ENCODE measurements at places on chromosomes 4 and X.

DNA sequence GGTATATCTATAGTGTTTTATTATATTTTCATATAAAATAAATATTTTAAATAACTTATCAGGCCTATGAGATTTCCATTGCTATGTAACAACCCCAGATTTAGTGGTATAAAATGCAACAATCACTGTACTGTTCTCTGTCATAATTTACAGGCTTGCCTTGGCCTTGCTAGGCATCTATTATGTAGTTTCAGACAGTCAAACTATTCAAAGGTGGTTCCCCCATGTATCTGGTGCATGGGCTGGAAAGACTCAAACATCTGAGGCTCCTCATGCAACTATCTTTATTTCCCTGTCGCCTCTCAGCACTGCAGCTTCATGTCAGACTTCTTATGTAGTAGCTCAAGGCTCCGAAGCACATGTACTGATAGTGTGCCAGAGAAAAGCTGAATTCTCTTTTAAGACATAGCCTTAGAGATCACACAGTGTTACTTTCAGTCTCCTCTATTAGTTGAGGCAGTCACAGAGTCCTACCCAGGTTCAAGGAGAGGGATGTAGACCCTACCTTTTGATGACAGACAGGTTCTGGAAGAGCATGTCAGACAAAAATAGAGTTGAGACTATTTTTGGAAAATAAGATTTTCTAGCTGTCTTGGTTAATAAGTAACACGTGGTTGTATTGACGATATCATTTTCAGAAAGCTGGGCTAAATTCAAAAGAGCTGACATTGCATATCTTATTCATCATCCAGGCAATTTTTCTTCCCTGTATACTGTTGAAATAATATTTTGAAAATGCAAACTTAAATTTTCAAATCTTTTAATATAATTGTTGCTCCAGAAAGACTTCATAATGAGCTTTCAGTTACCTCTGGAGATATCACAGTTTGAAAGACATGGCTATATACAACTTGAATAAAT lies 19.4 kb downstream of the MTTP start:
- DNase-seq, result no peak

GRCh38 chr4:101160792-101161592 lies 186.3 kb downstream of the PPP3CA start:
- no peak for DNase-seq

GRCh38 chr4:95157596-95157995 lies 391.2 kb downstream of the UNC5C start:
- no peak for DNase-seq

DNA sequence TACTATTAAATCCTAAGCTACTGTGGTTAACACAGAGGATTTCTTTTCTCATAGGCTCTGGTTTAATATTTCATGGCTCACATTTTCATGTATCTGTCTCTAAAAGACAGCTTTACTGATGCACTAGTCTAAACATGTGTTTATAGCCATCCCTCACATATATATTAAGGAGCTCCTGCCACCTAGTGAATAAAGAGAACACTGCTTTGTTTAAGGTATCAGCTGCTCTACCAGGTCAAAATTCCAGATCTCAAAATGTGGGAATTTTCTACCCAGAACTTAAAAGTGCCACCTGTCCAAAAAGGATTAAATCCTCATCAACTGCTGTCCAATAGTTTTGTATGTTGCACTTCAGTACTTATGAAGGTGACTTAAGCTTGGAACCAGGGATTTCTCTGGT lies 188.5 kb upstream of the TEX13C start:
- DNase-seq, result no peak

GRCh38 chrX:47723083-47723482 lies 64.1 kb upstream of the UXT start:
- DNase-seq, result no peak

GRCh38 chr4:53986062-53986461 lies 78.3 kb downstream of the CHIC2 start:
- peak; percentile 46 for DNase-seq

- no peak for DNase-seq
These were observed 257.7 kb downstream of the ADAMTS3 start for GRCh38 chr4:72311291-72311690.

DNA sequence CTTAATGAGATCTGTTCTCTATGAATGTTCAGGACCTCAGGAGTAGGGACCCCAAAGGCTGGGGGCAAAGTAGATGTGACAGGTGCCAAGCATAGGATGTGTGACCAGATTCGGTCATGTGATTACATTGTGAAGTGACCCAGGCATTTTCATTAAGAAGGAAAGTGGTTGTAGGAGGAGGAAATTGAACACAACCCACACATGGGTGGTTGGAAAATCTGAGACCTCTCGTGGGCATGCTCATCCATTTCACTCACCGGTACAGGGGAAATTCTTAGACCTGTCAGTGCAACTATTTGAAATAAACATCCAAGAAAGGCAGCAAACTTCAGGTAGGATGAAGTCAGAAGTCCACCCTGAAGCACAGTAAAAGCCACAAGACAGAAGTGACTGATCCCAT lies 43.5 kb upstream of the CD99 start:
- no peak for DNase-seq

- no peak for DNase-seq
These were observed 4.0 kb upstream of the CBLL2 start for GRCh38 chrX:22268706-22269105.

- no peak for DNase-seq
These were observed 476.4 kb downstream of the AFF2 start for GRCh38 chrX:148976571-148977400.

- no peak for DNase-seq
These were observed 120.8 kb downstream of the RASL11B start for GRCh38 chr4:52982946-52983340.

- no peak for DNase-seq
These were observed 124.5 kb upstream of the PLAC1 start for GRCh38 chrX:134782796-134783195.

- no peak for DNase-seq
These were observed 105.7 kb upstream of the PDLIM3 start for GRCh38 chr4:185640811-185641675.

GRCh38 chr4:176436293-176436973 lies 116.7 kb downstream of the SPCS3 start:
- no peak for DNase-seq

DNA sequence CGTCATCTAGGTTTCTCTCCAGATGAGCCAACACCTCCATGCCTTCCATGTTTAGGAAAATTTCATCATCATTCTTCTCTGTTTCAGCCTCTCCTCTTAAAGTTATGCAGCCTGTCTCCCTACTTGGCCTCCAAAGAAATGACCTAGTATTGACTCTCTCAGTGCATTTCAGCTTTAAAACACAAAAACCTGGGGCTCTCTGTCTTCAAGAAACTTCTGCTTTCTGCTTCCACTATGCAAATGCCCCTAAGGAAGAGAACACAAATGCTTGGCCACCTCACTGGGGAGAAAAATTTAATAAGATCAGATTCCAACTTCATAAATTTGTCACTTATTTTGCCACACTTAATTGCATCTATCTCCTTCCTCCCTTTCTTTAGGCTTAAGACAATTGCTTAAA lies 93.3 kb downstream of the GPRIN3 start:
- no peak for DNase-seq

DNA sequence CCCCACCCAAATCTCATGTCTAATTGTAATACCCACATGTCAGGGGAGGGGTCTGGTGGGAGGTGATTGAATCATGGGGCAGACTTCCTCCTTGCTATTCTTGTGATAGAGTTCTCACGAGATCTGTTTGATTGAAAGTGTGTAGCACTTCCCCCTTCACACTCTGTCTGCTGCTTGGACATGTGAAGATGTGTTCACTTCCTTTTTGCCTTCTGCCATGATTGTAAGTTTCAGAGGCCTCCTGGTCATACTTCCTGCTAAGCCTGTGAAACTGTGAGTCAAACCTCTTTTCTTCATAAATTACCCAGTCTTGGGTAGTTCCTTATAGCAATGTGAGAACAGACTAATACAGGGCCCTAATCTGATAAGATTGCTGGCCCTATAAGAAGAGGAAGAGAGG lies 1514.8 kb downstream of the RPA4 start:
- DNase-seq, result no peak

GRCh38 chrX:48703642-48704481 lies 7.3 kb downstream of the SUV39H1 start:
- DNase-seq, result no peak

DNA sequence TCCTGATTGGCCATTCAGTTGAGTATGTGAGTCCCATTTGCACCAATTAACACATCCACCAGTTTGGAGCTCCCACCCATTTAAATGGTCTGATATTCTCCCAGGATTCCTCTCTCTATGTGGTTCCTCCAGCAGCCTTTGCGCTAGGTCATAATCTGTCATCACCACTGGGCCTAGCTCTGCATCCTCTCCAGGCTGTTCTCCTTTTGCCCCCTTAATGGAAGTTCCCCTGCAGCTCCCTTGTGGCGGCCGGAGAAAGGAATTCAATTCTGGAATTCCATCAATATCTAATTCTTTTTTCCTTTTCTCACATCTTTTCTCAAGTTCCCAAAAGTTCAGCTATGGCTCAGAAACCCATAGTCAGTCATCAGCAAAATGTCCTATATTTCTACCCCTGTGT lies 2184.4 kb upstream of the AGA start:
- DNase-seq, result no peak

DNA sequence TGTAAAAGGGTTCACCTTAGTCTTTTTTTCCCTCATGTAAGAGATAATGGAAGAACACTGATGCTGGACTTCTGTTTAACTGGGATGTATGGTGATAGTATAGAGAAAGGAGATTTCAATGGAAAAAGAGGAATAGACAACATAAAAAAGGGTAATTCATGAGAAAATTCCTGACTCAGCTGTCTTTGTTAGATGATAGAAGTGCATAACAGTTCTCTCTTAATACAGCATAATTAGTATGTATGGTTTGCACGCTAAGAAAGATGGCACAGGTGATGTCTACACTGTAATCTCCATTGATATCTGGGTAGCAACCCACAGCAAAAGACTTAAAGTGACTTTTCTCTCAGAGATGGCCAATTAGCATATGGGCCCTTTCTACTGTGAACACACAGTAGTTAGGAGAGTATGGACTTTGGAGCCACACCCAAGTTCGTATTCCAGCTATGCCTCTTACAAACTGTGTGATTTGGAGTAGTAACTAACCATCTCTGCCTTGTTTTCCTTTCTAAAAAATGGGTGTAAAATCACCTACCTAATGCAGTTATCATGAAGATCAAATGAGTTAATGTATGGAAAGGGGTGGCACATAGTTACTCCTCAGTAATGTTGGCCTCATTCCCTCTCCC lies 149.3 kb downstream of the PDE5A start:
- no peak for DNase-seq

DNA sequence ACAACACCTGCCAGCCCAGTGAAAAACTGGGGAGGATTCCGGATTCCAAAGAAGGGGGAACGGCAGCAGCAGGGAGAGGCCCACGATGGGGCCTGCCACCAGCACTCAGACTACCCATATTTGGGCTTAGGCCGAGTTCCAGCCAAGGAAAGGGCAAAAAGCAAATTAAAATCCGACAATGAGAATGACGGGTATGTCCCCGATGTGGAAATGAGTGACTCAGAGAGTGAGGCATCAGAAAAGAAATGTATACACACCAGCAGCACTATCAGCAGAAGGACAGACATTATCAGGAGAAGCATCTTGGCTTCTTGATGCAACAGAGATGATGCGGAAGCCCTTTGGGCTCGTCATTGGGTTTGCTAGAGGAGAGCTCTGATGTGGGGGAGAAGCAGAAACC lies 62.4 kb downstream of the JADE1 start:
- no peak for DNase-seq

- DNase-seq, result no peak
These were observed 180.5 kb upstream of the RBPJ start for GRCh38 chr4:26140150-26140898.

DNA sequence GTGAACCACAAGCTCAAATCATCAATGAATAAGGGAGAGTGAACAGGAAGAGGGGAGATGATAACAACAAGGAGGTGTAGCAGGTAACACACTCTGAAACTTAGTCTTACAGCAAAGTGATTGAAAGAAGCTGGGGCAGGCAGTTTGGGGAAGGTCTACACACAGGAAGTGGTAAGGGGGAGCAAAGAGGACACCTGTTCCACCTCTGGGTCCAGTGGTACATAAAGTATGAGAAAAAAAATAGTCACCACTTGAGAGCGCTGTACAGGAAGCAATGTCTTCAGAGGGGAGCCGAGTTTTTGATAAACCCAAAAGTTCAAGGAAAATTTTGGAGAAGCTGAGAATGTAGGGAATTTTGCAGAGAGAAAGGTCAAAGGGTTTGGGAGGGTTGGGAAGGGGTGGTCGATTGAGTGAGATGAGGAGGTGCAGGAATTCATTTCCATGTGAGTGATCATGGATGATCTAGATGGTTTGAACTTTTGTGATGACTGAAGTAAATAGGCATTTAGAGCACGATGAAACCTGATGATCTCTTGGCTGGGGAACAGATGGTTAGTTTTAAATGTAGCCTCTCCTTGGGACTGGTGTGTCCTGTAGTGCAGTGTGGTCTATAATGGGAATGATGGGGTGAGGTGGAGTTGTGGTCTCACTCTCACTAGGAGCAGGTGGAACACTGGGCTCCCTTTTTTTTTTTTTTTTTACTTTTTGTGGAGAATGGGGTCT lies 142.0 kb downstream of the RBMX2 start:
- no peak for DNase-seq

DNA sequence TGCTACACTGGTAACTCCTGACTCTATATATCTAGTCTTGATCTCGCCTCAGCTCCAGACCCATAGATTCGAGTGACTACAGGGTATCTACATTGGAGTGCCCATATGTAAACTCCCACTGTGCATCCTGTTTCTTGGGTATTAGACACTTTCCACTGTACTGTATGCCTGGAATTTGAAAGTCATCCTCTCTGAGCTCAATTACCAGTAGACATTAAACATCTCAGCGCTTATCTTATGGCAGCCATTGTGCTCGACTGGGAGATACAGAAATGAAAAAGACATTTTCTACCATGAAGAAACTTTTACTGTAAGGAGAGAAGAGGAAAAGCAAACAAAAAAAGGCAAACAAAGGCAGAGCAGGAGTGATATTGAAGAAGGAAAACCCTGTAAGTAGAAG lies 151.9 kb upstream of the JADE1 start:
- no peak for DNase-seq

- DNase-seq, result no peak
These were observed 38.6 kb downstream of the MTMR1 start for GRCh38 chrX:150731795-150732194.

GRCh38 chr4:113553082-113553481 lies 208.5 kb downstream of the CAMK2D start:
- no peak for DNase-seq

GRCh38 chr4:1523907-1524636 lies 117.8 kb upstream of the NKX1-1 start:
- no peak for DNase-seq

DNA sequence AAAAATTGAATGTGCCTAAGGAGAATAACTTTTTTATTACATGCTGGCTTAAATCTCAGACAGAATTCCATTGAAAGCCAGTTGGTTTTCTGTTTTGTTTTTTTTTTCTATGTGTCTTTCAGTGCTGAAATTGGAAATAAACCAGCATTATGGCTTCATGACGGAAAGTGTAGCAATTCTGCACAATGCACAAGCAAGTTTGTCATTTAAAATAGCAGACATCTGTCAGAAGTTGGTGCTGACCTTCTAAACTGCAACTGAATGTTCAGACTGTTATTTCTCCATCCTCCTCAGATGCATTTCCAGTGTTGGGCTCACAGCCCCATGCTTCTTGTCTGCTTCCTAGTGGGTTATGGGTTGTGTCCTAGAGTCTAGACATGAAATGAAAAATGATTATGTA lies 107.2 kb upstream of the LIMCH1 start:
- no peak for DNase-seq

- DNase-seq, result no peak
These were observed 492 bp downstream of the GALNT7 start for GRCh38 chr4:173169178-173169427.

- no peak for DNase-seq
These were observed 357.1 kb downstream of the PDGFC start for GRCh38 chr4:156614536-156614935.
